Sciatic nerve (tissue), 2 donors: ENCODE measurements at places on chromosomes 6 and 20. TPM values are rescaled to one million over a fixed set of nuclear protein-coding genes. Genes with fewer than 3 reads are reported as not detected.

The MAN1A1 gene
- 65.1 TPM for total RNA-seq

The RIPOR2 gene
- 17.0 TPM for total RNA-seq

The TFAP2D gene
- not detected for total RNA-seq

The ESF1 gene
- 21.5 TPM for total RNA-seq

The POPDC3 gene
- 9.9 TPM for total RNA-seq

The SIRPB1 gene
- 6.6 TPM for total RNA-seq

The SYTL3 gene
- total RNA-seq: 2.5 TPM

The PLTP gene
- 95.4 TPM for total RNA-seq

The OR2B6 gene
- not detected for total RNA-seq

The CLVS2 gene
- 0.04 TPM for total RNA-seq
